ENCODE measurements at places on chromosomes 1 and 21.

DNA sequence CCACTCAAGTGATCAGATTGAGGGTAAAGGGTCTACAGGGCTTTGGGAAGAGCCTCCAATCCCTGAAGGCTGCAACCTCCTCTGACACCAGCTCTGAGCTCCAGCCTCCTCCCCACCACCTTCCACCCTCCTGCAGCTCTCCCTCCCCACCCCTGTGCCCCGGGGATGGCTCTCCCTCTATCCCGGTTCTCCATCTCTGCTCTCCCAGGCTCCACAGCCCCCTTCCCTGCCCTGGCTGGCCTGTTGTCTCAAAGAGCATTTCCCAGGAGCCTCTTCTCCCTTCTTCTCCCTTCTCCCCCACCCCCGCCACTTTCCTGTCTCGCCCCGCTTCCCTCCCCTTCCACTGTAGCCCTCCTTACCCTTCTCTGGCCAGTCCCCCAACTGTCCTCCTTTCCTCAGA is 1.1 kb downstream of the PLEKHA6 start:
- no peak for DNase-seq

GRCh38 chr1:42127767-42128166 is 25.4 kb upstream of the GUCA2B start:
- DNase-seq, result no peak

DNA sequence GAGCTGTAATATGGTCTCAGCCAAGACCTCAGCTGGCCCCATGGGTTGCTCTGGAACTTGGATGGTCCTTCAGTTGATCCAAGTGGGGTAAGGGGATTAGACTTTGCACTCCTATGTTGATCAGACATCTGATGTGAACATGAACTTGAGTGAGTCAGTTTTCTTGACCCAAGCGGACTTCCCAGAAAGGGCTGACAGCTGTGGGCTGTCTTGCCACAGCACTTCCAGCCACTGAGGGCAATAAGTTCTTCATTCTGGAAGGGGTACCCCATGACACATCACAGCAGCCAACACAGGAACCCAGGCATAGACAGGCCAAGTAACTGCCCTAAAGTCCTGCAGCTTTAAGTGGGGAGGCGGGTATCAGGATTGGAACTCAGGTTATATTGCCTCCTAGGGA is 93.9 kb upstream of the USP24 start:
- DNase-seq, result no peak

- DNase-seq, result no peak
Observed at GRCh38 chr1:47627016-47627415, 189.2 kb downstream of the FOXD2 start.

DNA sequence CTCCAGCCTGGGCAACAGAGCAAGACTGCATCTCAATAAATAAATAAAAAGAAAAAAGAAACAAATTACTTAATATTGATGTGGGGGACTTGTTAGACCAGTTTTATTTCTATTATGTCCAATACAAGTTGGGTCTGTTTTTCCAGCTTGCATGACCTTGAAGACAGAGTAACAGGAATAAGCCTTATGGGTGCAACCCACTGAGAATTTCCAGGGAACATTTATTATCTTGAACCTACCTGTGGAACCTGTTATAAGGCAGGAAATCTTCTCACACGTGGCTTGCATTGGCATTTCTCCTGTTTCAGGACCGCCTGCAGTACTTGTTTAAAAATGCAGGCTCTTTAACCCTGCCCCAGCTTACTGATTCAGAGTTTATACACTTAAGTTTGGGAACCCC is 64.0 kb downstream of the ZBTB17 start:
- DNase-seq, result no peak

GRCh38 chr1:6724517-6725141 is 23.0 kb upstream of the DNAJC11 start:
- DNase-seq, result no peak

GRCh38 chr1:183101841-183102276 is 78.6 kb downstream of the LAMC1 start:
- DNase-seq, result no peak

DNA sequence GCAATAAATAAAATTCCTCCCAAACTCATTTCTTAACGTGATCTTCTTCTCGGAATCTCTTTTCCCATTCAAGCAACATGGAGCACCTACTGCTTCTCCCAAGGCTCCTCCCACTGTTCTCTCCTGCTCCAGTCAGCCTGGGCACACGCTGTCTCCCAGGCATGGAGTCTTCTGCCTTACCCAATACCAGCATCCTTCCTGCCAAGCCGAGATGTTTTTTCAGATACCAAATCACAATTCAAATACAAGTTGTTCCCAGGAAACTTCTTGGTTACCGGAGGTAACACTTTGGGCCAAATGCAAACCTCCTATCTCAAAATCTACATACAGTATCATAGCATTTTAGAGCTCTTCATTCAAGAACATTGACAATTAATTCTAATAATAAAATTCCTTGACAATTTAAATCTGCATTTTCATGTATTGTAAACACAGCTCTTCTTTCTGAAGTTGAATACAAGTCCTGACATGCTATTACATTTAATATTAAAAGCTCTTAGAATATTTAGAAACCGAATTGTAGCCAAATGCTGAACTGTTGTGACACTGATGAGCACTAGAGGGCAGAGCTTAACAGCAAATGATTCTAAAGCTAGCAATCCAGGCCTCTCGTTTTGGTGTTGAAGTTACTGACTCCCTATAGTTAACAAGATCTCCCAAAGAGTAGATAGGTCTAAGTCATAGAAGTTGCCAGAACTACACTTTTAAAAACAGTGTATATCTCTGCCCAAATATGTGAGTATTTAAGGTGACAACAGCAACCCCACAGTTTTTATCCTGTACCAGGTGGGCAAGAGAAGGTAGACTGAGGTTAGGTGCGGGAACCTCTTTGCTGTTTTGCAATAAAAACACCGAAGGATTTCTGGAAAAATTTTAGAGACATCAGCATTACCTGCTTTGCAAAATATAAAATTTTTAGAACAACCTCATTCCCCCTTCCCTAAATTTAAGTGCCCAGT is 52.3 kb downstream of the BCAR3 start:
- peak; percentile 77 for DNase-seq

DNA sequence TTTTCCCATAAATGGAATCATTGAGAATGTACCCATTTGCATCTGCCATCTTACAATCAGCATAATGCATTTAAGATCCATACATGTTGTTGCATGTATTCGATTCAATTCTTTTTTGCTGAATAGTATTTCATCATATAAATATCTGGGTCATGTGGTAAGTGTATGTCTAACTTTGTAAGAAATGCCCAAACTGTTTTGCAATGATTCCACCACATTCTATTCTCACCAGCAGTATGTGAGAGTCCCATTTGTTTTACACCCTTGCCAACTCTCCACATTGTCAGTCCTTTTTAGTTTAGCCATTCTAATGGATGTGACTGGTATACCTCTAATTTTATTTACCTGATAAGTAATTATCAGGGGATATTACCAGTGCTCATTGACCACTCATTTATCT is 115.8 kb upstream of the PBX1 start:
- no peak for DNase-seq

DNA sequence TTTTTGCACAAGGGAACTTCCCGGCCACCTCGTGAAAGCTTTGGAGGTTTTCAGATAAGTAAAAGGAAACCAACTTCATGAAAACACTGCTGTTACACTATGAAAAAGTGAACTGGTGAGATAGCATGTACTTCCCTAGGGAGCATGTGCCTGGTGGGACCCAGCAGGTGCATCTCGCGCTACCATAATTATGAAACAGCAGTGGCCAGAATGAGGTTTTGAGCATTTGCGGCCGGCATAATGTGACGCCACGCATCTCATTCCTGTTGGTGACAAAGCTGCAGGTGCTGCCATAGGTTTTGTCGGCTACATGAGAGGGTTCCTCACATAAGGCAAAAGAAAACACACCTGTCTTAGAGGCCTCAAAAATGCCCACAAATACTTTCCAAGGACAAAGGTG is 1.7 kb downstream of the KRTAP10-3 start:
- no peak for DNase-seq

Data from NCI-H2227 treated with DMSO at 0.1 percent for 48 hours (cell line).